Mesangial cell (primary cell): ENCODE measurements at places on chromosomes 16 and 17. TPM values are rescaled to one million over a fixed set of nuclear protein-coding genes. Genes with fewer than 3 reads are reported as not detected.

MMP2 gene
- total RNA-seq: 90.1 and 350 TPM in 2 replicates

CHST4 gene
- not detected in 2 replicates for total RNA-seq

TBC1D3K gene
- total RNA-seq: under 0.01 TPM in 1 of 2 replicates, not detected in the other

CD79B gene
- total RNA-seq: 0.76 TPM in 1 of 2 replicates, not detected in the other

FLOT2 gene
- 73.0 and 85.8 TPM in 2 replicates for total RNA-seq

KCNH4 gene
- not detected in 2 replicates for total RNA-seq

SLC35G6 gene
- not detected in 2 replicates for total RNA-seq

CIBAR2 gene
- not detected in 2 replicates for total RNA-seq

OR1A1 gene
- total RNA-seq: not detected in 2 replicates

RTN4RL1 gene
- total RNA-seq: 0.13 TPM in 1 of 2 replicates, not detected in the other

ASGR2 gene
- not detected in 2 replicates for total RNA-seq

TLCD3A gene
- total RNA-seq: 24.0 and 37.0 TPM in 2 replicates

MT1H gene
- total RNA-seq: 8.6 TPM in 1 of 2 replicates, not detected in the other
